Stimulated activated CD4-positive, alpha-beta T cell treated with anti-CD3 and anti-CD28 coated beads, Interleukin-2, amount 100 ng/mL, for 4 hours (primary cell): ENCODE measurements at places on chromosomes 13 and 19.

DNA sequence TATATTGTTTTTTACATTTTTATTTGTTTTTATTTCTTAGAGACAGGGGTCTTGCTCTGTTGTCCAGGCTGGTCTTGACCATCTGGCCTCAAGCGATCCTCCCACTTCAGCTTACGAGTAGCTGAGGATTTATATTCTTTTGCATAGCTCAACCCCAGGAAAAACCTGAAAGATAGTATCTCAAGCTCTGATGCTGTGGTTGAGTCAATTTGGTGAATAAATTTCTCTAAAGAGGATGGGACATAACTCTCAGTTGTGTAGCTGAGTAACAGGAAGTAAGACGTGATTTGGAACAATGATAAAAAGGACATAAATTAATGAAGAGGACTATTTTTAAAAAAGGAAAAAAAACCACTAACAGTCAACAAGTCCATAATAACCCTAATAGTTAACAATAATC, 79.8 kb upstream of the TNFSF11 start:
- no peak for DNase-seq

- DNase-seq: no peak
Measured at GRCh38 chr19:14333101-14333871, 48.0 kb upstream of the ADGRE5 start.

DNA sequence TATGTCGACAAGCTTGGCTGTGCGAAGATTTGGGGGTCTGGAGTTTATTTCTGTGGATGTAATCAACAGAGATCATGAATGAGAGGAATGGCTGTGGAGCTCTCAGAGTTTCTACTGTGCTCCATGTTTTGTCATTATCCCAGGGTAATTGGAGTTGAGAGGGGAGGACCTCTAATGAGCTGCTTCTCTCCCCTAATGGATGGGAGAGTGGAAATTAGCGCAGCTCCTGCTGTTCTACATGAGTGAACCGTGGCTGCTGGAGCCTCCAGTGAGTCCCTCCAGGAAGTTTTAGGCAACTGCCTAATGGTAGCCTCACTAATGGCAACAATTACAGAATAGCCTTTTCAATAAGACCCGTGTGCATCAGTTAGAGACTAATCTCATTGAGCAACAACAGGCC, 31.3 kb upstream of the FGF9 start:
- no peak for DNase-seq

DNA sequence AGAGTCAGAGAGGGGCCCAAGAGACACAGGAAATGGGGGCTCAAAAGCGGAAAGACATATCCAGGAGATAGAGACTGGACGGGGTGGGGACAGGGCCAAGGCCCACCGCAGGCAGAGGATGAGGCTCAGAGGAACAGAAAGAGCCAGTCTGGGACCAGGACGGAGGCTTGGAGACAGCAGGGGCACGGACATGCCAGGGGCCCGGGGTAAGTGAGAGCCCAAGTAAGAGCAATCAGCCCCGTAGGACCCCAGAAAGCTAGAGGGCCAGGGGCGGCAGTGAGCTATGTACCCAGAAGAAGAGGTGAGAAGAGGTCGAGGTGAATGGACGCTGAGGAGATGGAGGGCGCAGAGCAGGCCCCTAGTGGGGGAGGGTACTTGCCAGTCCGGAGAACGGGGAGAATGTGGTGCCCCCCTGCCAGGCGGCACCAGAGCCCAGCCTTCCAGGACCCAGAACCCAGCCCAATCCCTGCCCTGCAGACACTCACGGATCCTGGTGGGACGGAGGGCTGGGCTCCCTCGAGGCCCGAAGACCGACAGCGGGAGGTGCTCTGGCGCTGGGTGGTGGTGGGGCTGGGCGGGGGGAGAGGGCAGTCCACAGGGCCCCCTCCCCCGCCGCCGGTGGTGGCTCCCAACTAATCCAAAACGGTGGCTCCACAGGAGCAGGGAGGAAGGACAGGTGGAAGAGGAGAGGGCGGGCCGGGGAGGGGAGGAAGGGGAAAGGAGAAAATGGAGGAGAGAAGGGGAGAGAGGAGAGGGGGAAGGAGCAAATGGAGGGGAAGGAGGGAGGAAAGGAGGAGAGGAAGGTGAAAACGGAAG, 1.0 kb downstream of the GRIK5 start:
- DNase-seq: no peak

- DNase-seq: no peak
Measured at GRCh38 chr13:71789693-71790329, 77.2 kb downstream of the DACH1 start.

DNA sequence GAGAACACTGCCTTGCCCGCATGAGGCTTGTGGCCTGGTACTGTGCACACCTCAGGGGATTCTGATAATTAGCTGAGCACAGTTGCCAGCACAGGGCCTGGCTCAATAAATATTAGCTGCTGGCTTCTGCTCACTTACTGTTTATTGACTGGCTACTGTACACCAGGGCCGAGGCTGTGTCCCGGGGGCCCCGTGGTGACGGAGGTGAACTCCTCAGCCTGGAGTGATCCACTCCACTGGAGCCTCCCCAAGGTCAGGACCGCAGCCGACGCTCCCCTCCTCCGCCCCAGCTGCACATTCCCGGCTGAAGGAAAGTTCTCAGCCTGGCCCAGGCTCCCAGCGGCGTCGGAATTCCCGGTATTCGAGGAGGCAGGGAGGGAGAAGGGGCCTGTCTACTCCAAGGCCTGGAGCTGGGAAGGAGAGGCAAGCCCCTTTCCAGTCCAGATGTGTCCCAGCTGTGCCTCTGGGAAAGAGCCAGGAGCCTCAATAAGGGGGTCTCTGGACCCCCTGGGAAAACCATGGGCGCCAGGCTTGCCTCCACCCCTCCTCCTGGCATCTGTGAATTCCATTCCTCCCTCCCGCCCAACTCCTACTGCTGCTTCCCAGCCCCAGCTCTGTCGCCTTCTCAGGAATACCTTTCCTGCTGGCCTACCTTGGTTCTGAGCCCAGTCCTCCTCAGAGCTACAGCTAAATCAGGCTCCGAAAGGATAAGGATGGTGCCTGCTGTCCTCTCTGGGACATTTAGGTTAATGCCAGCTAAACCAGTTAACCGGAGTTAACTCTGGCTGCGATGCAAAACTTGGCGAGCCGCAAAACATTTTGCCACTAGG, 7.3 kb downstream of the RPS16 start:
- no peak for DNase-seq

DNA sequence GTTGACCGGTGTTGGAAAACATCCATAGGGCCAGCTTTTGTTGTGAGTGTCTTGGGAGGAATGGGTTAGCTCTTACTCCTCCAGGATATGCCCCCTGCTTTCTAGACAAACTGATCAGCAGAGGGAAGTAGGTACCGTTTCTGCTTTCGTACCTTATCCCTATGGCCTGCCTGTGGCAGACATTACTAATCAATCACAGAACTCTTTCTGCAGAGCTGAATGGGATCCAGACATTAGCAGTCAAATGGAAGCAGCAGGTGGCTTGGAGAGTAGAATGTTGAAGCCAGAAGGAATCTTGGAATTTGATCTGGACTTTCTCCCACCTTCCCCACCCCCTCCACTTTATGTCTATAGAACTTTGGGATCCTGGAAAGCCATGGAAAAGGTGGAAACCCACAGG, 17.1 kb downstream of the NWD1 start:
- no peak for DNase-seq

GRCh38 chr13:28935104-28935503, 115.0 kb downstream of the MTUS2 start:
- DNase-seq: no peak

GRCh38 chr19:55239004-55239403, 10.4 kb upstream of the TMEM86B start:
- no peak for DNase-seq

DNA sequence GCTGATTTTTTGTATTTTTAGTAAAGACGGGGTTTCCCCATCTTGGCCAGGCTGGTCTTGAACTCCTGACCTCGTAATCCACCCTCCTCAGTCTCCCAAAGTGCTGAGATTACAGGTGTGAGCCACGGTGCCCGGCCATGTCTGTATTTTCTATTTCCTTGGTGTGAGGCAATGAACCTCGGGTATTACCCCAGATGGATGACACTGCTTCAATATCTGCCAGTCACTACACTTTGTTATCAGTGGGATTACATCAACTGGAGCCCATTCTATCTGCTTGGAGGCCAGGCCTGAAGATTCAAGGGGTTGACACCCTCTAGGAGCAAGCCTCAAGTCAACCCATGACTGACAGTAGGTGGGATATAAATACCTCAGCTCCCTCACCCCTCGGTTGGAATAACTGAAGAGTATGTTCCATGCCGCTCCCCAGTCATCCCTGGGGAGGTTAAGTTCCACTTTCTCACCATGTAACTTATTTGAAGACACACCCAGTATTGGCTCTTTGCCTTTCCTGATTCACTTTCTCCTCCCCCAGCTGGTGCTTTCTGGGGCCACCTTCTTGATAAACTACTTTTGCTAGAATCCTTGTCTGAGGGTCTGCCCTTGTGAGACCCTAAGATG, 992 bp upstream of the ADGRE1 start:
- DNase-seq: no peak

DNA sequence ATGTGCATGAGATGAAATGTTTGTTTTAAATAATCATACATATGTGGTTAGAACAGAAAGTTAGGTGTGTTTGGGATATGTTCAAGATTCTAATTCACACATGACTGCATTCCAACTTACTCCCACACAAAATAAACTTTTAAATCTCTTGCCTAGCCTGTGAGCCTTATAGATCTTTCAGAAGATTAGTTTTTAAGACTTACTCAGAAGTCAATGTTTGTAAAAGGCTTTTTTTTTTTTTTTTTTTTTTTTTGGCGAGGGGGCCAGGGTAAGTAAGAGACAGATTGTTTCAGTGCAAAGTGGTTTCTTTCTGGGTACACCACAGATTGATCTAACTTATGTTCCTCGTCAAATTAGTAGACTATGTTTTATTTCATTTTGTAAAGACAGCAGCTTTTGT, 39.1 kb downstream of the GPR180 start:
- DNase-seq: no peak

DNA sequence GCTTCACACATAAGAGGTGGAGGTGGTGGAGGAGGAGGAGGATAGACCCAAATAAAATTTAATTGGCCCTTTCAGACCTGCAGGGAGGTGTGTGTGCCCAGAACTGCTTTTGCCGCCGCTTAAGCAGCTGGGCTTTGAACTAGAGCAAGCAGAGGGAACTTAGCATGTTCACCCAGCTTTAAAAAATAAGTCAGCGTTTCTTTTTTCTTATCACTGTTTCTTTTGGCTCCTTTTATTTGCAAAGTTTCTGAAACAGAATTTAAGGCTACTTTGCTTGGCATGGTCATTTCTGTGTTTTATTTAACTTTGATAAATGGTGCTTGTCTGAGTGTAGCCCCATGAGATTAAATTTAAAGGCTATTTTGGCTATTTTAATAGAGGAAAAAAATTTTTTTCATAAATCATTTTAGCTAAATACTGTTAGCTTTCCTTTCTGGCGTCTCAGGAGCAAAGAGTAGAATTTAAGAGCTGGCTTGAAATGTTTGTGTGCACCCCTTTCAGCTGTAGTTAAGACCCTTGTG, 43.3 kb upstream of the RNF113B start:
- no peak for DNase-seq

- DNase-seq: no peak
Measured at GRCh38 chr19:28128341-28128740, 1084.6 kb downstream of the UQCRFS1 start.

- no peak for DNase-seq
Measured at GRCh38 chr13:64029343-64030093, 2613.9 kb upstream of the PCDH20 start.

- no peak for DNase-seq
Measured at GRCh38 chr13:59409634-59410200, 754.0 kb downstream of the DIAPH3 start.

DNA sequence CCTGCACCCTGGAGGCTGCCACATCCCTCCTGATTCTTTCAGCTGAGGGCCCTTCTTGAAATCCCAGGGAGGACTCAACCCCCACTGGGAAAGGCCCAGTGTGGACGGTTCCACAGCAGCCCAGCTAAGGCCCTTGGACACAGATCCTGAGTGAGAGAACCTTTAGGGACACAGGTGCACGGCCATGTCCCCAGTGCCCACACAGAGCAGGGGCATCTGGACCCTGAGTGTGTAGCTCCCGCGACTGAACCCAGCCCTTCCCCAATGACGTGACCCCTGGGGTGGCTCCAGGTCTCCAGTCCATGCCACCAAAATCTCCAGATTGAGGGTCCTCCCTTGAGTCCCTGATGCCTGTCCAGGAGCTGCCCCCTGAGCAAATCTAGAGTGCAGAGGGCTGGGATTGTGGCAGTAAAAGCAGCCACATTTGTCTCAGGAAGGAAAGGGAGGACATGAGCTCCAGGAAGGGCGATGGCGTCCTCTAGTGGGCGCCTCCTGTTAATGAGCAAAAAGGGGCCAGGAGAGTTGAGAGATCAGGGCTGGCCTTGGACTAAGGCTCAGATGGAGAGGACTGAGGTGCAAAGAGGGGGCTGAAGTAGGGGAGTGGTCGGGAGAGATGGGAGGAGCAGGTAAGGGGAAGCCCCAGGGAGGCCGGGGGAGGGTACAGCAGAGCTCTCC, 6.9 kb upstream of the CEACAM5 start:
- DNase-seq: no peak

- no peak for DNase-seq
Measured at GRCh38 chr19:35022460-35022859, 7.8 kb upstream of the SCN1B start.

- no peak for DNase-seq
Measured at GRCh38 chr13:80173224-80173623, 167.7 kb downstream of the SPRY2 start.

DNA sequence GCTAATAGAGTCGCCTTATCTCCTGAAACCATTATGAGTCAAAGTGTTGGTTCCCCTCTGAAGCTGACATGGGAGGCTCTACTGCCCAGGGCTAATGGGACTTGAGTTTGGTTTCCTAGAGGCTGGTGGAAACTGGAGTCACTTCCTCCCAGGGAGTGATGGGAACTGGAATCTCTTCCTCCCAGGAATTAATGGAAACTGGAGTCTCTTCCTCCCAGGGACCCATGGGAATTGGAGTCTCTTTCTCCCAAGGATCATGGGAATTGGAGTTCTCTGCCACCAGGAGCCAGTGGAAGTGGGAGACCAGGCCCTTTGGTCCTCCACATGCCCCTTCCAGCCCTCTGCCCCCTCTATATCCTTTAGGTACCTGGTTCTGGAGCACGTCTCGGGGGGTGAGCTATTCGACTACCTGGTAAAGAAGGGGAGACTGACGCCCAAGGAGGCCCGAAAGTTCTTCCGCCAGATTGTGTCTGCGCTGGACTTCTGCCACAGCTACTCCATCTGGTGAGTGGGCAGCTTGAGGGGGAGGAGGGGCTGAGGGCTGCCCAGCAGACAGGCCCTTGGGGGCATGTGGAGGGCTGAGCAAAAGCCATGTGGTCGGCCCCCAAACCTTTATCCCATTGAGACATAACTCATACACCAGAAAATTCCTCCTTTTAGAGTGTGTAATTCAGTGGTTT, 5.5 kb downstream of the BRSK1 start:
- DNase-seq: no peak

DNA sequence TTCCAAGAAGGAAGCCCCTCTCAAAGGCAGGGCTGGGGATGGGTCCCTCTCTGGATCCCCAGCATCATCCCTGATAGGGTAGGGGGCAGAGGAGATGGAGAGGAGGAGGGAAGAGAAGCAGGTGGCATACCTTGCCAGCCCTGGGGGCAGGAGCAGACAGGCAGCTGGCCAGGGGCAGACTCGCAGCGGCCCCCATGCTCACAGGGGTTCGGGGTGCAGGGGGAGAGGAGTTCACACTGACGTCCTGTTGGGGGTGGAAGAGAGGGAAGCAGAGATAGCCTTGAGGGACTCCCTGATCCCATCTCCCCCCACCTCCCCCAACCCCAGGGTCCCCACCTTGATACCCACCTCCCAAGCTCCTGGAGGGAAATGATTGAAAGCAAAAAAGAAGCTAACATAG, 16.0 kb downstream of the NOTCH3 start:
- DNase-seq: no peak
